Activated CD8-positive, alpha-beta memory T cell treated with anti-CD3 and anti-CD28 coated beads, Interleukin-2, amount 10 ng/mL, durations not matched to agents 7 days and 5 days (primary cell): ENCODE measurements at places on chromosomes 11 and 22. TPM values are rescaled to one million over a fixed set of nuclear protein-coding genes. Genes with fewer than 3 reads are reported as not detected.

- DNase-seq = no peak
Measured at GRCh38 chr11:74685338-74685737, 45.9 kb downstream of the CHRDL2 start.

The MS4A4E gene
- total RNA-seq = not detected

DNA sequence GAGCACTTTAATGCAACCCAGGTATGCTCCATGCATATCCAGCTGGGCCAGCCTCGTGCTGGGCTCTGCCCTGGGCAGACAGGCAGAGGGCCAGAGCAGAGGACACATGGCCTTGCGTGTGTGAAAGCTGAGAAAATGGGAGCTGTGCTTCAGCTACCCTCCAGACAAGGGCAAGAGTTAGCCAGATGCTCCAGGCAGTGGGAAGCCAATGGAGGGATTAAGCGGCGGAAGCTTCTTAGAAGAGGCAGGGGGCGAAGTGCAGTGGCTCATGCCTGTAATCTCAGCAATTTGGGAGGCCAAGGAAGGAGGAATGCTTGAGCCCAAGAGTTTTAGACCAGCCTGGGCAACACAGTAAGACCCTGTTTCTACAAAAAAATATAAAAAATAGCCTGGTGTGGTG is 9.8 kb upstream of the ARHGEF17 start:
- no peak for DNase-seq

DNA sequence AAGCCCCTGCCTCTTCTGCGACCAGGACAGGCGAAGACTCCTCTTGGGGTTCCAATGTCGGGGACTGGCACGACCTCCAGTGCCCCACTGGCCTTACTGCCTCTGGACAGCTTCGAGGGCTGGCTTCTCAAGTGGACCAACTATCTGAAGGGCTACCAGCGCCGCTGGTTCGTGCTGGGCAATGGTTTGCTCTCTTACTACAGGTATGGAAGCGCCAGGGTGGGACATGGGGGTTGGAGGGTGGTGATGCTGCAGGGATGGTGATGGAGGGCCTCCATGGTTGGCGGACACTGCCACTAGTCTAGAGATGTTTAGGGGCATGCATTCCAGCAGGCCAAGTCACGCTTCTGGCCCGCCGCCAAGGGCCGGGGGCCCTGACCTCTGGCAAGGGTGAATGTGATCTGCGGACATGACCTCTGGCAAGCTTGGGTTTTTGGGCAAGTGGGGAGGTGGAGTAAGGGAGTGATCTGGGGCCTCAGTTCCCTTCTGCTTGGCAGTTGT is 727 bp downstream of the OSBP2 start:
- no peak for DNase-seq

- no peak for DNase-seq
Measured at GRCh38 chr11:102850973-102851745, 7.8 kb upstream of the MMP3 start.

DNA sequence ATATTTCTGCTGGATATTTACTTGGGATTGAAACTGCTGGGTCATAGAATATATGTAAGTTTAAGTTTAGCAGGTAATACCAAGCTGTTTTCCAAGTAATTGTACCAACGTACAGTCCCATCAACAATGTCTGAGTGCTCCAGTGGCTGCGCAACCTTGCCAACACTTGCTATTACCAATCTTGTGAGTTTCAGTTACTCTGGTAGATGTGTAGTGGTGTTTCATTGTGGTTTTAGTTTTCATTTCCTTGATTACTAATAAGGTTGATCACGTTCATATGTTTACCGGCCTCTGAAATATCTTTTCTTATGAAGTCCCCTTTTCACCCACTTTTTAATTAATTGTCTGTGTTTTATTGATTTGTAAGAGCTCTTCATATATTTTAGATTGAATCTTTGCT is 370.6 kb upstream of the CADM1 start:
- DNase-seq = no peak

- no peak for DNase-seq
Measured at GRCh38 chr11:40506226-40506625, 953.2 kb downstream of the LRRC4C start.

- DNase-seq = no peak
Measured at GRCh38 chr22:44625421-44625760, 76.6 kb upstream of the PRR5 start.

DNA sequence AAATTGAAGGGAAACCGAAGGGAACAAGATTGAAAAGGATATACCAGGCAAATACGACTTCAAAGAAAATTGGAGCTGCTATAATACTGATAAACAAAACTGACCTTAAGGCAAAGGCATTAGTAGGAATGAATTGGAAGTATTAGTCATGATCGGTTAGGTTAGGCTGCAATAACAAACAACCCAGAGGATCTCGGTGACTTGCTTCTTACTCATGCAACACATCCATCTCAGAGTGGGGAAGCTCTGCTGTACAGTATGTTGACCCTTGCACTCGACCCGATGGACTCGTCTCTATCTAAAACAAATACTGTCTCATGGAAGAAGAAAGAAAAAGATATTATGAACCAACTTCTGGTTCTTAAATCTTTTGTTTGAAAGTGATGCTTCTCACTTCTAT is 42.3 kb downstream of the SPATA19 start:
- DNase-seq = no peak

The MAJIN gene
- total RNA-seq = not detected

GRCh38 chr11:126992804-126993111 is 7.8 kb downstream of the KIRREL3 start:
- no peak for DNase-seq

DNA sequence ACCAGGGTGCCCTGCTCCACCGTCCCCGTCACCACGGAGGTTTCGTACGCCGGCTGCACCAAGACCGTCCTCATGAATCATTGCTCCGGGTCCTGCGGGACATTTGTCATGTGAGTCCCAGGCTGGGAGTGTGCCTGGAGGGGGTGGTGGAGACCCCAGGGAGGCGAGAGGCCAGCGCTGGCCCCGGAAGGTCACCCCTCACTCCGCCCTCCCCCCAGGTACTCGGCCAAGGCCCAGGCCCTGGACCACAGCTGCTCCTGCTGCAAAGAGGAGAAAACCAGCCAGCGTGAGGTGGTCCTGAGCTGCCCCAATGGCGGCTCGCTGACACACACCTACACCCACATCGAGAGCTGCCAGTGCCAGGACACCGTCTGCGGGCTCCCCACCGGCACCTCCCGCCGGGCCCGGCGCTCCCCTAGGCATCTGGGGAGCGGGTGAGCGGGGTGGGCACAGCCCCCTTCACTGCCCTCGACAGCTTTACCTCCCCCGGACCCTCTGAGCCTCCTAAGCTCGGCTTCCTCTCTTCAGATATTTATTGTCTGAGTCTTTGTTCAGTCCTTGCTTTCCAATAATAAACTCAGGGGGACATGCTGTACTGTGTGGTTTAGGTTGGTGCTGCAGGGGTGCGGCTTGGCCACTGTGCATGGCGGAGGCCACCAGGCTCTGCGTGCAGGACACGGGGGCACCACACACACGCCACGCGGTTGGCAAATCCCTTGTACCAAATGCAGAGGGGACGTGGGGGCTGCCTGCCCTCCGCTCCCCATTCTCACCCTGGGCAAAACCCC is 35.4 kb downstream of the MUC2 start:
- no peak for DNase-seq

The DEFB108B gene
- total RNA-seq = not detected

- no peak for DNase-seq
Measured at GRCh38 chr11:64036087-64037026, 626 bp downstream of the FLRT1 start.

- no peak for DNase-seq
Measured at GRCh38 chr22:18987765-18988164, 51.7 kb upstream of the PRODH start.

The CFAP300 gene
- total RNA-seq = not detected

DNA sequence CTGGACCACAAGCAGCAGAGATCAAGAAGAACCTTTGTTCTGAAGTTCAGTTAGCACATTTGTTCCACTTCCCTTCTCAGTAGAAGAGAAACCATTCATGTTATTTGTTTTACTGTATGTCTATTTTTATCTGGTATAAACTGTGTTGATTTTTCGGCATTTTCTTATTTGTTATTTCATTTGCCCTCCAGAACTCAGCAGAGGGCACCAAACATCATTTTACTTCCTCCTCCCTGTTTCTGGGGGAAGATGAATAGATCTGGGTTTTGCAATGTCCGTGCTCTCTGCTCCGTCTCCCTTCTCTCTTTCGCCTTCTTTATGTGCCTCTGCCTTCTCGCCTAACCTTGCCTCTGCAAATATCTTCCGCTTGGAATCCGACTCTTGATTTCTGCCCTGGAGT is 366.9 kb downstream of the NTM start:
- no peak for DNase-seq

DNA sequence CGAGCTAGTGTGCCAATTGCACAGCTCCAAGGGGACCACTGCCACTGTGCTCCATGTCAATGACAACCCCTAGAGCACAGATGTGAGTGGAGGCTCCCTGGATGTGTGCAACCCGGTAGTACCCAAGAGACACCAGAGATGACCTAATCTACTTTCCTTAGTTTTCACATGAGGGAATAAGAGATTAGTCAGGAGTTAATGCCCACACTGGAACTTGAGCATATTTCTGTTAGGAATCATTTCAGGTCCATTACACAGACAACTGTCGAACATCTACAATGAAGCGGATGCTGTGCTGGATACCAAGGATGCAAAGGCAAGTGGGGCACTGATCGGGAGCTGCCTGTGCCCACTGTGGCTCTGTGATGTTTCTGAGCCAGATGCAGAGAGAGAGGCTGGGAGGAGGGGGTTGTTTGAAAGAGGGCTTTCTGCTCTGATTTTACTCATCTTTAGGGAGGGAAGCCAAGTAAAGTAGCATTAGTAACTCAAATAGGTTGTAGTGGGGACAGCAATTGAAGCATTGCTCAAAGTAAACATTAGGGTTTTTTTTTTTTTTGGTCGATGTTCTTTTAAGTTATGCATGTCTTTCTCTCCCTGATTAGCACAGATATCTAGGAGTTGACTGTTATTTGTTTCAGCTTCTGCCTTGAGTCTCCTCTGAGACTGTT is 82.5 kb upstream of the SORL1-AS1 start:
- DNase-seq = no peak

GRCh38 chr11:102749101-102749722 is 24.5 kb upstream of the MMP8 start:
- DNase-seq = no peak

The MOV10L1 gene
- total RNA-seq = 0.23 TPM

The VWCE gene
- 3.9 TPM for total RNA-seq

DNA sequence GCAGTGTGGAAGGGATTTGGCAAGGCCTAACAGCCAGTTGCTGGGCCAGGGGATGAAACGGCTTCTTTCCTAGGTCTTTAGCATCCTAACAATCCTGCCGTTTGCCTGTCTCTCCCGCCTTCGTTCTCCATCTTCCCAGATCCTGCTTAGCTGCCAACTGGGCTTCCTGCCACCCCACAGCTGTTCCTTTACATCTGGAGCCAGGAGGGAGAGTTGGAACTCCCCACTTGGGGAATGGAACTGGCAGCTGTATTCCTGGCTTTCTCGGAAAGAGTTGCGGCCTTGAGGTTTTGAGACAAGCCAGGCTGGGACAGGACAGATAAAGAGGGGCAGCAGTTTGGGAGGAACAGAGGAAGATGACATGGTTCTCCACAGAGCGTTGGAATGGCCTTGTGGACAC is 59.6 kb downstream of the ST3GAL4 start:
- no peak for DNase-seq

DNA sequence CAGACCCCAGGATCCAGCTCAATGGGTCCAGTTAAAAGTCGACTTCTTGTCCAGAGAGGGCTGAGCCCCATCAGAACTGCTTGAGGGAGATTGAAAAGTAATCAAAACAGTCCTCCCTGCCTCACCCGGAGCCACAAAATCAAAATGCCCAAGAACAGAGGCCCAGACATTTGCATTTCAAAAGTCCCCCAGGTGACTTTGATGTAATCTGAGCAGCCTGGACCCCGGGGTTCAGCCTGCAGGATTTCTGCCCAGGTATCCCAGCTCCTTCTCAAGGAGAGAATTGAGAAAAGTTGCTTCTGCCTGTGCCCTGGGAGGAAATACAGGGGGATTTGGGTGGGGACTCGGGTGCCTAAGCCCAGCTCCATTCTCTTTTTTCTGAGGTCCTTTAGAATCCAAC is 1385.0 kb downstream of the TBC1D22A start:
- DNase-seq = no peak

DNA sequence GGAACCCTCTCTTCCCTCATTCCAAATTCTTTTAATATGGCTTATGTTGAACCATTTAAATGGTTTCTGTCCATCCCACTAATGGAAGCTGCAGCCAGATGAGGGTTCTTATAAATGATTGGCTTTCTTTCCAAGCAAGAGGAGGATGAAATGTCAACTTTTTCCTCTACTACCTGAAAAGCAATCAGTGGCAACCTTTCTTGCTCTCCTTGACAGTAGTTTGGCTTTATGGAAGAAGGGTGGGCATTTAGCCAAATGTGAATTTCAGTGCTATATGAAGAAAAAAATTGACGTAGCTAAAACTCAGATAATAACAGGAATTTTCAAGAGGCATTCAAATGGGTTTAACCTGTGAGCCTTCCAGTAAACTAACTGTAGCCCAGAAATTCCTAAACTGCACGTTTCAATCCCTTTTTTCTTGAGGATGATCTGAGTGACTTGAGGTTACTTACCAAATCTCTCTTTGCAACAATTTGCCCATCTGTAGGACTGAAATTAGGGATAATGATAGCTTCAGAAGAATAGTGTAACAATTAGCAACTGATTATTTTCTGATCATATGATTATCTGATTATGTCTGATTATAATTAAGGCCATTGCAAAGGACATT is 90.9 kb downstream of the EXT2 start:
- no peak for DNase-seq

The DNAJC4 gene
- 29.7 TPM for total RNA-seq

DNA sequence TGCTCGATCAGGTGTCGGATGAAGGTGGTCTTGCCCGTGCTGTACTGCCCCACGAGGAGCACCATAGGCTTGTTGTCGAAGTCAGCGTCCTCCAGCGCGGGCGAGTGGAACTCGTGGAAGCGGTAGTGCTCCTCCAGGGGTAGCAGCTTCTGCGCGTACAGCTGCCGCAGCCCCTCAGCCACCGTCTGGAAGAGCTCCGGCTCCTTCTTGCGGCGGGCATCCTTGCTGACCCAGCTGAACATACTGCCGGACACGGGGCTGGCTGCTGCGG is 263 bp downstream of the EHD1 start:
- no peak for DNase-seq

DNA sequence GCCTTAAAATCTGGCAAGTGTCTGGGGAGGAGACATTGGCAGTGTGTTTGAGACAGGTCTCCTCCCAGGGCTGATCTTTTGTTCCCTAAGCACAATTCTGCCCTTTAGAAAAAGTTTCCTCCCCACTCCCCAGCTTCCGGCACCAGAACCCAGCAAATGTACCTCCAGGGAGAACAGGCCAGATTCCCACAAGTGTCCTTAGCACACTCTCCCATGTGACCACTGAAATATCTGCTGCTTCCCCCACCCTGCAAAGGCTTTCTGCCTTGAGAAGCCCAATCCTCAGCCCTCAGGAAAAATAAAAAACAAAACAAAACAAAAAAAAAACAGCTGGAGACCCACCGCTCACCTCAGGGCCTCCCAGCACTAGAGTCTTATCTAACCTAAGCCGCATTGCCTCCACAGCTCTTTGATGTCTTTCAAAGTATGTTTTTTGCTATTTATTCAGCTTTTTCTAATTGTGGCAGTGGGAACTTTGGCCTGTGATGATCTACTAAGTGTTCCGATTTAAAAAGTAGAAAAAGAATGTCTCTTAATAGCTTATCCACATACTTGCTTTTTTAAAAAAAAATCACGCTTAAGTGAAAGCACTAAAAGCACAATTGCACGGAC is 29.0 kb upstream of the FBLN1 start:
- no peak for DNase-seq

GRCh38 chr11:101128571-101129202 is 926 bp downstream of the PGR start:
- DNase-seq = no peak
